ENCODE measurements at places on chromosomes 6 and 20. TPM values are rescaled to one million over a fixed set of nuclear protein-coding genes. Genes with fewer than 3 reads are reported as not detected.

Gene COL21A1
- 2.5 TPM for total RNA-seq

Gene ABHD16B
- total RNA-seq: not detected

DNA sequence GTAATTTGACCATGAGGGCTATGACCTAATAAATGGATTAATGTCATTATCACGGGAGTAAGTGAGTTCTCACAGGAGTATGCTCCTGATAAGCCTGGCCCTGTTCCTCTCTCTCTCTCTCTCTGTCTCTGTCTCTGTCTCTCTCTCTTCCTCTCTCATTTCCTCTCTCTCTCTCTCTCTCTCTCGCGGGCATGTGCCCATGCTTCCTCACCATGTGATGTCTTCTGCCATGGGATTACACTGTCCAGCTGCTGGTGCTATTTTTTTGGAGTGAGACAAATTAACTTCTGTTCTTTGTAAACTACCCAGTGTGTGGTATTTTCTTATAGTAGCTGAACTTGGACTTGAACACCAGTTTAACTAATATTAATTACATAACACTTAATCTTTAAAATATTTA is 374.3 kb upstream of the GJE1 start:
- DNase-seq: no peak

DNA sequence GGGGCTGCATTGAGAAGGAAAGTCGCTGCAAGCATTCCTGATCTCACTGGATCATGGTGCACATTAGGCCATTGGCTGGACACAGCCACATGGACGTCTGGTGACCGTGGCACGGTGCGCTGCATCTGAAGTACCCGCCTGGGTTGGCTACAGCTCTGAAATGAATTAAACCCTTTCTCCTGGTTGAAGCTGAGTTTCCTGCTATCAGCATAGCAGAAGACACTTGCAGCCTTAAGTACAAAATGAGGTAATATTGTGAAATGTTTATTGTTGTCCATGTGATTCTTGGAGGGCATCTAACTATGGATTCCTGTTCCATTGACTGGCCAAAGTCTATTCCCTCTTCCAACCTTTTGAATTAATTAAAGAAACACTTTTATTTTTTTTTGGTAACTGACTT is 89.8 kb upstream of the ADTRP start:
- DNase-seq: no peak

GRCh38 chr6:6730831-6731230 is 142.3 kb downstream of the LY86 start:
- no peak for DNase-seq
